Urinary bladder (tissue), 4 donors: ENCODE measurements at places on chromosomes 4 and X. TPM values are rescaled to one million over a fixed set of nuclear protein-coding genes. Genes with fewer than 3 reads are reported as not detected.

- no peak for DNase-seq
Observed at GRCh38 chrX:50117476-50117875, 83.3 kb downstream of the AKAP4 start.

Gene BCORL1
- total RNA-seq, result 4.5 TPM

- no peak for DNase-seq
Observed at GRCh38 chr4:152165846-152166245, 370.0 kb downstream of the FBXW7 start.

DNA sequence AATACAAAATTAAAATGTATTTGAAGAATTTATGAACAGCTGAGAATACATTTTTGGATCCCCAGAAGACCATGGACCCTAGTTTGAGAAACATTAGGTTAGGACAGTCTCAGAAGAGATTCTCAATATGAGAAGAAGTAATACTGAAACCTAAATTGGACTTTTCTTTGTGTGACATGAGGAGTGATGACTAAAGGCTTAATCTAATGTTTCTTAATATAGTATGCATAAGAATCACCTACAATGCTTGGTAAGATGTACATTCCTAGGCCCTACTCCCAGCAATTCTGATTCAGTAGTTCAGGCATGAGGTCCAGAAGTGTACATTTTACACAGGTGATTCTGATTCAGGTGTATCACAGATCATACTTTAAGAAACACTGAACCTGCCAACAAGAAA is 31.6 kb upstream of the HUWE1 start:
- DNase-seq, result no peak

Gene PRICKLE3
- total RNA-seq, result 4.7 TPM
